ENCODE measurements at places on chromosomes 5 and 9.

DNA sequence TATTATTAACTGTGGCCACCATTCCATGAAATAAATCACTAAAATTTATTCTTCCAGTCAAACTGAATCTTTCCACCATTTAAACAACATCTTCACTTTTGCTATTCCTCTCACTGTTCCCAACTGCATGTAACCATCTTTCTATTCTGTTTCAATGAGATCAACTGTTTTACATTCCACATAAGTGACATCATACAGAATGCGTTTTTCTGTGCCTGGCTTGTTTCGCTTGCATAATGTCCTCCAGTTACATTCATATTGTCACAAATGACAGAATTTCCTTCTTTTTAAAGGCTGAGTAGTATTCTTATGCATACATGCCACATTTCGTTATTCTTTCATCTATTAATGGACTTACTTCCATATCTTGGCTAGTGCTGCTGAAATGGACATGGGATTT, 738.2 kb downstream of the SEMA5A start:
- no peak for DNase-seq

DNA sequence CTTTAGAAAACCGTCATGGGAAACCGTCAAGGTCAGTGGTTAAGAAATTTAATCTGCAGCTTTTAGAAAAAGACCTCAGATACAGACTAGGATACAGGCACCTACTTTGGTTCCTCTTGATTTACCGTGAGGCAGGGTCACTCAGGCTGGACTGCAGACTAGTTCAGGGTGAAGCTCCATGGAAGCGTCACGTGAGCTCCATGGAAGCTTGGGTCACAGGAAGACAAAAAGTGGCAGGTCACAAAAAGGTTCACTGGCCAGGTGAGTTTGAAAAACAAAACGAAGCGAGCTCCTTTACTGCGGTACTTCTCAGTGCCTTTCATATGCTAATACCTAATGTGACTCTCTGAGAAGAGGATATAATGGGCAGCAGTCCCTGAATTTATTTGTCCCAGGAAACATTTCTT, 43.0 kb downstream of the PRRC2B start:
- no peak for DNase-seq

- DNase-seq: no peak
Observed at GRCh38 chr9:86135371-86135770, 36.0 kb upstream of the GOLM1 start.

DNA sequence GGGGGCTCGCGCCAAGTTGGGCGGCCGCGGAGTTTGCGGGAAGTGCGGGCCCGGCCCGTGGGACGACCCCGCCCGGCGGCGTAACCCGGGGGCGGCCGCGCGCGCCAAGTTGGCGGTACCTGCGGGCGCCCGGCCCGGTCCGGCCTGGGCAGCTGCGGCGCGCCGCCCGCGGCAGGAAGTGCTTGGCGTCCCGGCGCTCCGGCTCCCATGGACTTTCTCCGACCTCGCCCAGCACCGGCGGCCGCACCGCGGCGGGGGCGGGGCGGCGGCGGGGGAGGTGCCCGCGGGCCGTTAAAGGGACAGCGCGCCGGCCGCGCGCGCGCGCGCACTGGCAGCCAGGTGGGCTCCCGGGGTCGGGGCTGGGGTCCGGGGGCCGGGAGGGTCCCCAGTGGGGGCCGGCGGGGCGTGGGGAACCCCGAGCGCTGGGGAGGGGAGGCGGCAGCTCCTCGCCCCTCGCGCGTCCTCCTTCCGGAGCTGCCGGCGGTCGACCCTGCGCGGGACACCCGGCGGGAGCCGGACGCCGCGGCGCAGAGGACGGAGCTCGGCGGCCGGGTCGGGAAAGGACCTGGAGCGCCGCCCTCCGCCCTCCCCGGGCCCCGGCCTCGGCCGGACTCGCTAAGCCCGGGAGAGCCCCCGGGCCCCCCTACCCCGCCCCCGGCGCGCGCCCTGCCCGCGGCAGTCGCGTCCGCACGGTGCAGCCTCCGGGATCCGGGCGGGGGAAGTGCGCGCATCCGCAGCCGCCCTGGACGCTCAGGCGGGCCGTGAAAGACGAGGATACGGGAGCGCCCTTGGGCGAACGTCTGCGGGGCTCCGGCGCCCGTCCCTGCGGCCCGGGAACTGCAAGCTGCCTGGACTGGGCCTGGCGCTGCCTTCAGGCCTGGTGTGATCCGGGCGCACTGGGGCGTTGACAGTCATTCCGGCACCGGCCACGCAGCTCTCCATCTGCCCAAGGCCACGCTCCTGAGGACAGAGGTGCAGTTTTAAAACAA, at the start of gene NACC2:
TSS of gene NACC2 (minus strand) at position 220 of the 989 bp plus-strand sequence. CDS start 44,768 bp downstream, outside the sequence.
- DNase-seq: no peak

DNA sequence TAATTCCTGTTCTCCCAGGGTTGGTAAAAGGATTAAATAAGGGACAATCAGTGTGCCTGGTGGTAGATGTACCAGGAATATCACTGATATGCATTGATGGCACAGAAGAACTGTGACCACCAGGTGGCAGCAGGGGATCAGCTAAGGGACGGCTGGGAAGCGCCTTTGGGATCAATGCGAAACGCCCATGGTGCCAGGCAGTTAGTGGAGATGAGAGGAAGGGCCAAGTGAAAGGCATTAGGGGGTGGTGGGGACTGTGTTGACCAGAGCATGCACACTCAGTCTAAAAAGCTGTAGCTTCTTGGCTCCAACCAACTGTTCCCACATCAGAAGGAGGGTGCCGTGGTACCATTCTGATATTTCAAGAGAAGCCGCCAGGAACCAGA, 55.6 kb downstream of the ARHGEF37 start:
- no peak for DNase-seq

DNA sequence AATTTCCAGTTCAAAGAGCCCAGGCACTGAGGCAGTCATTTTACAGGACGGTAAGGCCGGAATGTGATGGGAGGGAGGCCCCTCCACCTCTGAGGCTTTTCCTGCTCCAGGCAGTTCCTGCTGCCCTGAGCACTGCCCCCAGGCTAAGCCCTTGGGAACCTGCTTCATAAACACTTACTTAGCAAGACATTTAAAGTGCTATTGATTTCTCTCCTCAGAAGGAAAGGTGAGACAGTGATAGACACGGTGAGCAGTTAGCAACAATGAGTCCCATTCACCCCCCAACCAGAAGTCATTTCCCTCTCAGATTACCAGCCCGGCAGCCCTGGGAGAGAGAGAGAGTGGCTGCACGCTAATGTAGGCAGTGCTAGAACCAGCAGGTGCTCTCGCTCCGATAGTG, 462.5 kb downstream of the SPOCK1 start:
- DNase-seq: no peak

- DNase-seq: no peak
Observed at GRCh38 chr9:127116957-127117356, 5.5 kb downstream of the ANGPTL2 start.

DNA sequence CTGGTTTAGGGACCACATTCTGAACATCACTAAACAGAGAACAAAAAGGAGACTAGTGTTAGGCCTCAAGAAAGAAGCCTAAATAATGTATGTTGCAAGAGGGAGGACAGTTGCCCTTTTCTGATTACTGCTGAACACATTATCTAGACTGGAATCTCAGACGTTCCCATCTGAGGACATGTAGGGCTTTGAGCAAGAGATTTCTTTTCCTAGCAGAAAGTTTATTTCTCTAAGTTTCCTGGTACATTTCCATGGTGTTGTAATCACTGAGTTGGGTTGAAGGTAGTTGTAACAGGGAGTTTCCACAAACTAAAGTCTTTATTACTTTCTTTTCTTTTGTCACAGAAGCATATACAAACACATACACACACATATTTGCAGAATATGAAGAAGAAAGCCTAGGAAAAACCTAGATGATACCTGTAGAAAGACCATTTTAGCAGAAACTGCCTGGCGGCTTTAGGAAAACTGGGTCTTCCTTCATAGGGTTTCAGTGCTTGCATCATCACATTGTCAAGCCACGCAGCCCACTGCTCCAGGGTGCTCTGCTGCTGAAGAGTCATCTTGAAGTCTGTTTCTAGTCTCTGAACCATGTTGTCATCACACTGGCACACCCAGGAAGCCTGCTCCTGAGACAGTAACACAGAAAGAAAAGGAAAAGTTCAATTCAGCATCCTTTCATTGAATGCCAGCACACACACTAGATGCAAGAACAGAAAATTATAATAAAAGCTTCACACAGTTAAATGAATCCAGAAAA, 269.1 kb downstream of the RFX3 start:
- no peak for DNase-seq

GRCh38 chr9:136385015-136385414, 11.5 kb upstream of the CARD9 start:
- no peak for DNase-seq

- DNase-seq: no peak
Observed at GRCh38 chr5:127079994-127080491, 6.7 kb upstream of the C5orf63 start.

DNA sequence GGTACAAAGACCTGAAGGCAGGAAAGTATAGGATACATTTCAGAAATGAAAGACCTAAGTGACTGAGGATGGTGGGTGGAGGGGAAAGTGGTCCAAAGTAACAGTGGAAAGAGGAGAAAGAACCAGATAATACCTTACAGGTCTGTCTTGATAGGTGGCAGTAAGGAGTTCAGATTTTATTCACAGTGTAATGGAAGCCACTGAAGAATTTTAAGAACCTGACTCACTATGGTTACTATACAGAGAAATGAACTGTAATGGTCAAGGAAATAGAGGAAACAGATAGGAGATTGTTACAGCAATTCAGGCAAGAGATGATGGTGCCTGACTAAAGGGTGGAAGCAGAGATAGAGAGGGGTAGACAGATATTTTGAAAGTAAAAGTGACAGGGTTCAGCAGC, 46.5 kb downstream of the EPB41L4A start:
- DNase-seq: no peak

- DNase-seq: no peak
Observed at GRCh38 chr5:147753765-147754164, 28.8 kb downstream of the JAKMIP2 start.

DNA sequence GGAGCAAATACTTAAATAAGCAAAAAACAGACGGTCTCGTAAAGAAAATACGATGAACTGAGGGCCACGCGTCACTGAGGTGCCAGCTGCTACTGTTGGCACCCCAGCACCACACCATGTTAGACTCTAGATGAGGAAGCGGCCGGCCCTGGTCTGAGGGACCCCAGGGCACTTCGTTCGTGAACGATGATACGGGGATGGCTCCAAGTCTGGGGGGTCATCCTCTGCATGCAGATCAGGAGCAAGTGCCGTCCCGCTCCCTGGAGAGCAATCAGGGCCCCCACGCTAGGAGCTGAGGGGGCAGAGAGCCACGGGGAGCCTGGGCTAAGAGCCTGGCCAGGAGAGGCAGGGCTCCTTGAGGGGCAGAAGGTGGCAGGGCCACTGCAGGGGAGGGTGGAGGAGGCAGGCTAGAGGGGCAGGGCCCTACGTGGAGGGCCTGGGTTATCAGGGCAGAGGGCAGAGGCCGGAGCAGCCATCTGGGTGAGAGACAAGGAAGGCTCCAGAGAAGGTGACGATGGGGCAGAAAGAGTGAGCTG, 24.1 kb downstream of the SARDH start:
- no peak for DNase-seq

DNA sequence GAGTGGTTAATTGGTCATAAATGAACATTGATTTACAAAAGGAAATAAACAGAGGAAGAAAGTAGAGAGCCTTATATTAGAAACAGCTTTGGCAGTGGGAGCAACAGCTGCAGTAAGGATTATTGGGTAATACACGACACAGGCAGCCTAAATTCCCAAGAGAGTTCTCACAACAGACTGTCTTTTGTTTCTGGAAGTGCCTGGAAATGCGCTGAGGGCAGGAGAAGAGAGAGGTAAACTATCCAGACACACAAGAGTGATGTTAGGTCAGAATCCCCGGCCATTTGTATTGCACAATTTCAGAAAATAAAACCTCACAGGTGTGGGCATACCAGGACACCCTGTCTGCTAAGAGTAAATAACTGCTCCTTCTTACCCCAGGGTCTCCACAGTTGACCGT, 450.4 kb upstream of the CTNND2 start:
- DNase-seq: no peak

DNA sequence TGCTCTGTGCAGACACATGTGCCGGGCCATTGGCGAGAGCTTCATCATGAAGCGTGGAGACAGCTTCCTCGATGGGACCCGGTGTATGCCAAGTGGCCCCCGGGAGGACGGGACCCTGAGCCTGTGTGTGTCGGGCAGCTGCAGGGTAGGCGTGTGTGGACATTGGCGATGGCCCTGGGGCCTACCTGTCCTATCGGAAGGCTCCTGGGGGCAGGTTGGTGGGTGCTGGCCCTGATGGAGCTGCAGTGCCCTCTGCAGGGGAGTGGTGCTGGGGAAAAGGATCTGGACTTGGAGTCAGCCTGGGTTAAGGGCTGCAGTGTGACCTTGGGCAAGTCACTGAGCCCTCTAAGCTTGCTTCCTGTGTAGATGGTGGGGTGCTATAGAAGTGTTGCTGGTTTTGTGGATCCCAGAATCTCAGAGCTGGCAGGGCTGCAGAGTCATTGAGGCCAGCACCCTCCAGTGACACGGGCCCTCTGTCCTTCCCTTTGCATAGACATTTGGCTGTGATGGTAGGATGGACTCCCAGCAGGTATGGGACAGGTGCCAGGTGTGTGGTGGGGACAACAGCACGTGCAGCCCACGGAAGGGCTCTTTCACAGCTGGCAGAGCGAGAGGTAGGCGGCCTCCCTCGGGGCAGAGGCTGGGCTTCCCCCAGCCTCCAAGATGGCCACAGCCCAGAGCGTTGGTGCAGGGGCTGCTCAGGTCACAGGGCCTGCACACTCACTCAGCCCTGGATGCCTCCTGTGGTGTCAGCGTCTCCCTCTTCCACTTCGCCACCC, 15.8 kb downstream of the ADAMTS13 start:
- DNase-seq: no peak

DNA sequence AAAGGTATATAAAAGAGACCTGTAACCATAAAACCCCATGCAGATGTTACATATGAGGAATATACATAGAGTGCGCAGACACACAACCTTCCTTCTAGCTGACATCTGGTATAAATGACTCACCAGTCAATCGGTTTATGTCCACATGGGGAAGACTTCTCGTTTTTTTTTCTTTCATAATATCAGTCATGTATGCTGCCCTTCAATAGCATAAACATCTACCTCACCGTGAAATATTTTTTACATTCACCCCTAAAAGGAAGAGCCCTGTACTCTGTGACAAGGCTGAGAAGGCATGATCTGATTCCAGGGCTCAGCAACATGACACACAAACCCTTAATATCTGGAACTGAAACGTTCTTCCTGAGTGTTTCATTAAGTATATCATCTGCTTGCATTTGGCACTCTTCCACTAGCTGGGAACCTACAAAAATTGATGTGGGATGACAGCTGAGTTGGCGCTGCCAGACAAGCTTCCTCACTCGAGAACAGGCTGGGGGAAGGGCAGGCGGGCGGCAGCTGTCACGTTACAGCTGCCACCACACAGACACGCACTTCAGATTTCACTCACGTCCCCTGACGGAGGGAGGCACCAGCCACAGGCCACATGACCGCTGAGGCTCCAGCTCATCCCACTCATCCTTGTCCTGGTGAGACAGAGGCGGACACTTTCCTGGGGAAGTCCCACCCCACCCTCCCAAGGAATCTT, 74.2 kb downstream of the SHB start:
- no peak for DNase-seq

All from stimulated activated CD4-positive, alpha-beta T cell treated with anti-CD3 and anti-CD28 coated beads, TNF-alpha, amount 100 ng/mL, for 1 hour (primary cell).